ENCODE measurements at places on chromosomes 5 and 9.

DNA sequence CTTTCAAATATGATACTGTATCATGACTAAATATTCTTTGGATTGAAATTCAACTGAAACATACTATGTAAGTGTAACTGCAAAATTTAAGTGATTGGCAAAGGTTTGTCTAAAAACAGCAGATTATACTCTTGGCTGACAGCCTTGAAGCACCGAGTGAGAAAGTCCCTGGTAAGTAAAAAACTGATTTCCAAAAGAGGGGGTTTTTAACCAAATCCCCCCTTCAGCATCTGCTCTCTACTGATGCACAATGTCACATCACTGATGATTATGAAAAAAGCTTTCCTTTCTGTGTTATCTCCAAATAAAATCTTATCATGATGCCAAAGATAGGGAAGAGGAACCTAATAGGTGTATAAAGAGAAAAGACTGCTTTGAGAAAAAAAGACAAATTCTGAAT is 141.0 kb downstream of the MEF2C start:
- DNase-seq, result no peak

- DNase-seq, result no peak
These were observed 76.8 kb downstream of the MVB12B start for GRCh38 chr9:126403397-126403796.

DNA sequence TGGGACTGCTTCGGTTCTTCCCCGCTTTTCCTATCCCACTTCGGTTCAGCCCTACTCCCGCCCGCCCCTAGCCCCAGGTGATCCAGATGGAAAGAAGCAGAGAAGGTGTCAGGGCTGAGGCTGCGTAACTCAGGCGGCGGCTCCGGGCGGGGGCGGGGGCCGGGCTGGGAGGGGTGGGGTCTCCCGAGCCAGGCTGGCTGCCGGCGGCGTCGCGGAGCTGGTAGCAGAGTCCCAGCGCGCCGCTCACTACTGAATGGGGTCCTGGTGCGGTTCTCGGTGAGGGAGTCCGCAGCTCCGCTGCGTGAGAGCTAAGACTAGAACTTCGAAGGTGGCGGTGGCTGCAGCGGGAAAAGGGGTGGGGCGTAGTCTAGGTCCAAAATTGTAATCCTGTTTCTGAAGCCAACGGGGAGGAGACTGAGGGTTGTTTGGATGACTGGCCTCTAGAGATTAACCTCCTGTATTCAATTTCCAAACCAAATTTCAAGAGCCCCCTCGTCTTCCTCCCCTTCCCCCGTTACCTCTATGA is 1.4 kb downstream of the PRR16 start:
- DNase-seq, result no peak

- DNase-seq, result no peak
These were observed 479.5 kb downstream of the TAF11L14 start for GRCh38 chr5:18113721-18114120.

- DNase-seq, result no peak
These were observed 737 bp downstream of the RNF180 start for GRCh38 chr5:64166201-64166959.

- DNase-seq, result no peak
These were observed at the start of gene KCNT1 for GRCh38 chr9:135701959-135702721. KCNT1 (plus strand) TSS chr9:135702185; CDS start chr9:135702259, 74 bp downstream.

DNA sequence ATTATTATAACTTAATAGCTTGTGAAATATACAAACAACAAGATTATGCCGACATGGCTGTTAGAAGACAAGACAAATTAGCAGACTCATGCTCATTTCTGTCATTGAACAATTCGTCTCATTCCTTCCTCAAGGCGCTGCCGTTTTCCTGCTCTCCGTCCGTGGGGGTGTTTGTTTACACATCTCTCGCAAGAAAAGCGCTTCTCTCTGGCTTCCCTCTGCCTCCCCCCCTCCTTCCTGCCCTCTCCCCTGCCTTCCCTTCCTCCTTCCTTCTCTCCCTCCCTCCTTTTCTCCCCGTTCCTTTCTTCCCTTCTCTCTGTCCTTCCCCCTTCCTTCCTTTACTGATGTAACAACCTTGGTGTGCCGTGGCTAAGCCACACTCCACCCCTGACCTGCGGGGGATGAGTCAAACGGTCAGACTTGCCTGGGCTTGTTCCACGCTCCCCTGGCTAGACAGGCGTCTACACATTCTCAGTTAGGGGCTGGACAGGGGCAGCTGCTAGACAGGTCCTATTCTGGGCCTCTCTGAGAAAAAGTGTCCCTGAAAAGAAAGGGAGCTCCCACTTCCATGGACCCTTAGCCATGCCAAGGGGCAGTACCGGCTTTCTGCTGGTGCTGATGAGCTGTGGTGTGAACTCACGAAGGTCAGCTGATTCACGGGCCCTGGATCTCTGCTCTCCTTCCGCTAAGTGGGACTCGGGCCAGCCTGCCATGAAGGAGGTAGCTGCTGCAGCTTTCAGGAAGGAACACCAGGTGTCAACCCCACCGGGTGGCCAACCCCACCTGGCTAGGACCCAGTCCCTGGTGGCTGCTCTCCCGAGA is 32.0 kb upstream of the SPTLC1 start:
- peak; percentile 54 for DNase-seq

DNA sequence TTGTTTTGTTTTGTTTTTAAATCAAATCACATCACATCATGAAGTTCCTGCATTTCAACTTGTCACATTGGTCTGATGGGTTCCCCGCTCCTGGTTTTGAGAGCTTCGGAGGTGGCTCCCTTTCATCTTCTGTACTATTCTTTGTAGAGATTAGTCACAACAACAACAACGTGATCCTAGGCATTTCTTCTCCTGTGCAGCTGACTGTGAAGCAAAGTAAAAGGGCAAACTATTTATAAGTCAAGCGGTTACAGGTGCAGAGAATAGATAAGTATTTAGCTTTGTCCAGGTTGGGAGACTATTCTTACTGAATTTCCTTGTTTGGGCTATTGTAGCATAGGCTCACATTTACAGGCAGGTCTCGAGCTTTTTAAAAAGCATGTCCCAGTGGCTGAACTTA is 197.7 kb upstream of the CDKN2B start:
- DNase-seq, result no peak

- DNase-seq, result no peak
These were observed 70.1 kb downstream of the RFX3 start for GRCh38 chr9:3455717-3456116.

- DNase-seq, result no peak
These were observed 65.3 kb downstream of the RGS3 start for GRCh38 chr9:113528811-113529210.

Data from HCT116 (cell line).